DMS153 (cell line): ENCODE measurements at places on chromosomes 6 and 20.

GRCh38 chr6:136036601-136037000 lies 185.1 kb downstream of the PDE7B start:
- no peak for DNase-seq

- DNase-seq: no peak
Measured at GRCh38 chr20:35981969-35982368, 13.6 kb downstream of the CNBD2 start.

DNA sequence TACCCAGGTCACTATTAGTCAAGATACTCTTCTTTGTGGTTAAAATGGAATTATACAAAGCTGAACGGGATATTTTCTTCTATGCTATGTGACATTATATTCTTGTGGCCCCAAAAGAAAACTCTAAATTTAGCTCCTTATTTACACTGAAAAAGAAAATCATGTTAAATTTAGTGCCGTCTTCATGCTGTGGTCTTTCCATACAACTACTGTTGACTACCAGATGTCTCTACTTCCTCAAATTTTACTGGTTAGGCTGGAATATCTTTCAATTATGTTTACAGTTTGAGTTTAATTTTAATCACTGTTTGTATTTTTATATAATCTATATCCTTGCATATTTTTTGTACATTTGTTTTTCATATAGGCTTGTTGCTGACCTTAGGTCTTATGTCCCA lies 95.6 kb upstream of the FOXO3 start:
- no peak for DNase-seq

DNA sequence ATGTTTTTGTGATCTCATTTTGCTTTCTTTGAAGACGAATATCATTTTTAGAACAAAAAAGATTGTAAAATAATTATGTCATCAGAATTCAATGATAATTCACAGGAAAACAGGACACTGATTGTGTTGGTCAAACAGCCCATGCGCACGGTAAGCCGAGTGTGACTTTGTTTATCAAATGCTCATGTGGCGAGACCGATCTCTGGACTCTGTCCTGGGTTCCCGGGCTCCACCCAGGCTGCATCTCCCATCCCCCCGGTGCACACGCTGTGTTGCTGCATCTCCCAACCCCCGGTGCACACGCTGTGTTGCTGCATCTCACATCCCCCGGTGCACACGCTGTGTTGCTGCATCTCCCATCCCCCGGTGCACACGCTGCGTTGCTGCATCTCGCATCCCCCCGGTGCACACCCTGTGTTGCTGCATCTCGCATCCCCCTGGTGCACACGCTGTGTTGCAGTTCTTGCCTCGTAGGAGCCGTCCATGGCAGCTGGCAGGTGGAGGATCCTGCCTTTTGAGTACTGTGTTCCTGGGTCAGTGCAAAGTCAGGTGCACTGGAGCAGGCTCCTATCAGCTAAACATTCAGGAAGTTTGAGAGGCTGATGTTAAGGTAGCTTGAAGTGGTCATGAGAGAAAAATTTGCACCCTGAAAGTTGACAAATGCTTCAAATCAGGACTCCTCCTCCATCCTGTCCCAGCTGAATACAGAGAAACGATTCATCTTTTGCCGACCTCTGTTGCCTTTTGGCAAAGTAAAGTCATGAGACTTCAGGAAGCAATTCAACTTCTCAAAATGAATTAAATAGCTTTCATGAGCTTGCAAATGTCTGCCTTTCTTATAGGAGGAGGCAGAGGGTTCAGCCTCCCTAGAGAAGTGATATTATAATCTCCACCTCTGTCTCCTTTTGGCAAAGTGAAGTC lies 77.1 kb upstream of the FRMD1 start:
- no peak for DNase-seq

DNA sequence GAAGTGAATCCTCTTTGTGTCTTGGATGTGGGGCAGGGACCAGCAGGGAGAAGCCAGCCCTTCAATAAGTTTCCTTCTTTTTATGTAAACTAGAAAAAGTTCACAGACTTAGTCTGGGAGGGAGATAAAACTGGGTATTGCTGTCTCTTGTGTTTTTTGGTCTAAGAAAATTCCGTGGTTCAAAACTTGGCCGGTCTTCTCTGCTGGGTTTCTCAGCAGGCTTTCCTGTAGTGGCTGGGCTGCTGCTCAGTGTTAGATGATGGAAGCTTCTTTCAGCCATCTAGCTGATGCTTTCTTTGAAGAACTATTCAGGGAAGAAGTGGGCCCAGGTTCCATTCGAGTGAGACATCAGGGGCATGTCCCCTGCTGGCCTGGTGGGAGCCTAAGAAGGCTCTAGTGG lies 70.7 kb upstream of the SCP2D1 start:
- DNase-seq: no peak

- no peak for DNase-seq
Measured at GRCh38 chr6:30612687-30613248, 4.3 kb downstream of the PPP1R10 start.

GRCh38 chr6:67210450-67210849 lies 1424.6 kb upstream of the ADGRB3 start:
- no peak for DNase-seq

DNA sequence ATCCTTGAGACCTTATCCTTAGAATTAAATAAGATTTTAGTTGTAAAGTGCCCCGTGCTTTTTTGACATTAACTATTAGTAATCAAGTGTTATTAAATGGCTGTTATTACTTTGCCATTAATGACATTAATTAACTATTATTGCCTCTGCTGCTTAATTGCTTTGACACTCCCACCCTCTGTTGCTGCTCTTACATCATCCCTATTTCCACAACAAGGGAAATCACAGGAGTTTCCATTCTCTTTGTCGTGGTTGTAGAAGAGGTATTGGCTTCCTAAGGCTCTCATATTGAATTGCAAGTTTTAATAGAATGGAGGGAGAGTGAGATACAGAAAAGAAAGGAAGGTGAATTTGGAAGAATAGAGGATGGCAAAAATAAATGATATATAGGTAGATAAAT lies 545.8 kb downstream of the MMUT start:
- DNase-seq: peak; percentile 1

- no peak for DNase-seq
Measured at GRCh38 chr6:52253494-52253893, 9.2 kb upstream of the IL17F start.

GRCh38 chr6:157609117-157609516 lies 213.9 kb upstream of the SNX9 start:
- no peak for DNase-seq

DNA sequence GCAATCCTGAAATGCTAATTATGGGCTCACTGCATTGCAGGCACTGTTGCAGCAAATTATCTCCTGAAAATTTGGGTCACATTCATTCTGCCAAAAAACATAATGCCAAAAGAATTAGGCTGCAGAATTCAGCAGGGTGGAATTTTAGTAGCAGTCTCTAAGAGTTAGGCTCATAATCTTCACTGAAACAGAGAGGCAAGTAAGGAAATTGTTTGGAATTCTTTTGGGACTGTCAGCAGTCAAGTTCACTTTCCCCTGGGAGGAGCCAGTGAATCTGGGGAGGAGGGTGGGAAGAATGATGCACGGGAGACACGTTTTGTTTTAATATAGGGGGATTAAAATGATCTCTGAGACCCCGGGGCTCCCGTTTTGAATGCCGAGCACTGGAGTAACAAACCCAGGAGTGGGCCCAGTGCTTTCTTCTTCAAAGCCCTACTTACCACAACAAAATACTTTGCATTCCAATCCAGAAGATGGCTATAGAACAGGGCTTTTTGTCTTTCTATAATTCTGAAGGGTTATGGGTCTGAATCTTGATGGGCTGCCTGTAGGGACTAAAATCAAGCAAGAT lies 44.7 kb downstream of the SOBP start:
- DNase-seq: no peak

DNA sequence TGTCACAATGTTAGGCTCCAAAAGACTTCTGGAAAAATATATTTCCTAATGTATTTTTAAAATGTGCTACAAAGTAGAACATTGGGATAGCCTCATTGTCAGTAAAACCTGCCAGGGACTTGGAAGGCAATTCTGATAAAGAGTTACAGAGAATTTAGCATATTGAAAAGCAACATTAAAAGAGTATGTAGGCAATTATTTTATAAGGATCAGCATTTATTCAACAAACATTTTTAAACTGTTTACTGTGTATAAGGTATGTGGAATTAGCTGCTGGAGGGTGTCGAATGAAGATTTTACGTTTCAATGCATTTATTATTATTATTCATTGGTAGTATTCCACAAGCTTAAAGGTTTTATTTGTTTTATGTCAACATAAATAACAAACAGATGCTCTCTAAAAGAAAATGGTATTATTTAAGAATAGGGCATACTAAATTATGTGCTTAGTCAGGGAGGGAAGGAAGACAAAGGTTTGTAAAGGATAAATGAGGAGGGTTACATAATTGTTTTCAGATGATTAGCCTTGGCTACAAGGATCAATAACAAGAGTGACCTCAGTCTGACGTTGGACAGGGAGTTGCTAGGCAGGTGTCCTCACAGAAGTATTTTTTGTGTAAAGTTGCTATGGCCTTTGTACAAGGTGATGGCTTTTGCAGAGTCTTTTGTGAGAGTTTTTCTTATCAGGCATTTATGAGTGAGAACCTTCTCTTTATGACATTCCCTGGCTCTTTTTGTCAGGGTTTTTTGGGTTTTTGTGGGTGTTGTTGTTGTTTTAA lies 313.4 kb upstream of the PLCB4 start:
- no peak for DNase-seq

GRCh38 chr6:138503881-138504680 lies 4.8 kb upstream of the NHSL1 start:
- no peak for DNase-seq

DNA sequence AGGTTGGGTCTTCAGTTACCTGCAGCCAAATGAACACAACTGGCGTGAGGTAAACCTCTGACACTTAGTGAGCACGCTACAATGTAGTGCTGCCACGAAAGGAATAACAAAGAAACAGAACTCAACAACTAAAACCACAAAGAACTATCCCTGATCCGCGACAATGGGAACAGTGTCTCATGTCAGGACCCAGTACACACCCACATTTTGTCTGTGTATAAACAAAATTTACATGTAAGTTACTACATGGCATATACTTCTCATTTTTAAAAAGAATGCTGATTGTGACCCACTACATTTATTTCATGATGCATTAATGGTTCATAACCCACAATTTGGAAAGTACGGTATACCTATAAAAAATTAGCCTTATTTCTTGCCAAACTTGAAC lies 14.1 kb downstream of the FKBP1A start:
- no peak for DNase-seq

GRCh38 chr20:49690899-49691620 lies 22.6 kb downstream of the B4GALT5 start:
- DNase-seq: no peak

DNA sequence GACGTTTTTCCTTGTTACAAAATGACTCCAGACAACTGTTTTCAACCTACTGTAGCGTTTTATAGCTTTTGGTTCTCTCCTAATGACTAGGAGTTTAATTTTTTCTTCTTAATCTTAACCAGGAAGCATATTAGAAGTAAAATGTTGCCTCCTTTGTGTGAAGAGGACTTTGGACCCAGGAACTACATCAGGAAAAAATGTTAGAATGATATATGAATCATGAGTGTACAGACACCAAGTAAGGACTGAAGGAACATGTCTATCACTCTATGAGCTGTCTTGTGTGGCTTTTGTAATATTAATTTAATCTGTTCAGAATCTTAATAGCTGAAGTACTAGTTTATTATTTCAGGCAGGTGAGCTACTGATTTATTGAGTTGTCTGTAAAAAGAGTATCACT lies 71.0 kb upstream of the MARCKS start:
- DNase-seq: no peak

GRCh38 chr6:160076009-160076408 lies 45.6 kb upstream of the SLC22A1 start:
- DNase-seq: no peak

DNA sequence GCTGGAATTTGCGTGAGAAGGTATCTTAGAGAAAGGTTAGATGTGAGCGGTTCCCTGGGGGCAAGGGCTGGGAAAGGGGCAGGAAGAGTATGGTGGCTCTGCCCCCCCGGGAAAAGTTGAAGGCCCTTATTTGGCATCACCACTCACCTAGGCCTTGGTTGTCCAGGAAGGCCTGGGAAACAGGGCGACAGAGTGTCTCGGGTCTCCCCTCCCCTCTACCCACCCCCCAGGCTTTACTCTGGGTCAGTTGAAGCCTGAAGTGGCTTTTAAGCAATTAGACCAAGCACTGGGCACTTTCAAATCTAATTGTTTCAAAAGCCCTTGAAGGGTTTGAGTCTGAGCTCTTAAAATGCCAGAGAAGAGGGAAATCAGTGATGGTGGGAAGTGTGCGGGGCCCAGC lies 30.2 kb upstream of the FOXP4 start:
- DNase-seq: no peak

DNA sequence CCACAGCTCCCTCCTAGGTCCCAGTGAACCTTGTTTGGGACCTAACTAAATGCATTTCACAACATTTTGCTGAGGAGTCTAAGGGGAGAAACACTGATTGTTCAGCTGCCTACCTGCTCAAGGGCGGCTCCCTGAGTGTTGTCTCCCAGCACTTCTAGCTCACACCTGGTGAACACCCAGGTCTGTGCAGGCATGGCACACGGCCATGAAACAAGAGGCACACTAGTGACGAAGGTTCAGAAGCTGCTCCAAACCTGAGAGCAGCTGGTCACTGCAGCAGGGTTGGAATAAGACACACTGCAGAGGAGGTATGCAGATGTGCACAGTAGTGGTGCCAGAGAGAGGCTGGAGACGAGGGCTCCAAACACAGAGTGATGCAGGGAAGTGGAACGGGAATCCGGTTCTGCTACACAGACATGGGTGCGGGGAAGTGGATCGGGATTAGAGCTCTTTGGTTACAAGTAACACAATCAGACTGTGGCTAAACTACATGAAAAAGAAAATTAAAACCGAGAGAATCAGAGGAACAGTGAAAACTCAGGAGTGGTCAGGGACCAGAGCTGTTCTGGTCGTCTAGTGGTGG lies 486.1 kb upstream of the CDH4 start:
- peak; percentile 10 for DNase-seq

- no peak for DNase-seq
Measured at GRCh38 chr6:30880698-30881252, 3.5 kb upstream of the DDR1 start.

DNA sequence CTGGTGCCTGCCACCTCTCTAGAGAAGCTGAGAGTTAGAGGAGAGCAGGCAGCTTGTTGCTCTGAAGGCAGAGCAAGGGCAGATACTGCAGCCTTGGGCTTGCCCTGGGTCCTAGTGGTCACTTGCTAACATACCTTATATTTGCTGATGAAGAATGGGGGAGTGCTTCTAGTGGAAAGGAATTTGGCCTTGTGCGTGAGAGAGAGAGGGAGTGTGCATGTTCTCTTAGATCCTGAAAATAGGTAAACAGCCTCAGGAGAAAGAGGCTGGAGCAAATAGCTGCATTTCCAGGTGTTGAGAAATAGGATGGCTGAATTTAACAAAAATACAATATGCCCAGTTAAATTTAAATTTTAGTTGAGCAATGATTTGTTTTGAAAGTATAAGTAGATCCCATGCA lies 724.5 kb upstream of the FLRT3 start:
- DNase-seq: no peak
